ENCODE measurements at places on chromosomes 11 and 22.

DNA sequence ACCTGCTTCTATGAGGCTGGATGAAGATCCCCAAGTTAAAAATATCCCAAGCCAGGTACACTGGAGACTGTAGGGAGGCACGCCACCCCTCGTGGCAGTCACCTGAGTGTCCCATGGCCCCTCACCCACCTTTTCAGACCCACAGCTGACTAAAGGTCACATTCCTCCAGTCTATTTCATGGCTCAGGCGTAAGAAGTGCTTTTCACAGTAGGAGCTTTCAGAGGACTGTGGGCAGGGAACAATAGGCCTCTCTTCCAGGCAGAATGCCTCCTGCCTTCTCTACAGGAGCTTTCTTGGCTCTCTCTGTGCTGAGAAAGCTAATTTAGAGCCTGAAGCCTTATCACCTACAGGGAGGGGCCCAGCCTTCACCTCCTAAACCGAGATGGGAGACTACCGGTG, 73.8 kb downstream of the C11orf58 start:
- DNase-seq: no peak

- DNase-seq: no peak
Measured at GRCh38 chr11:104329078-104329665, 165.2 kb upstream of the PDGFD start.

- no peak for DNase-seq
Measured at GRCh38 chr11:109993786-109994185, 99.4 kb upstream of the ZC3H12C start.

GRCh38 chr11:45772986-45773785, 31.8 kb upstream of the SLC35C1 start:
- DNase-seq: no peak

DNA sequence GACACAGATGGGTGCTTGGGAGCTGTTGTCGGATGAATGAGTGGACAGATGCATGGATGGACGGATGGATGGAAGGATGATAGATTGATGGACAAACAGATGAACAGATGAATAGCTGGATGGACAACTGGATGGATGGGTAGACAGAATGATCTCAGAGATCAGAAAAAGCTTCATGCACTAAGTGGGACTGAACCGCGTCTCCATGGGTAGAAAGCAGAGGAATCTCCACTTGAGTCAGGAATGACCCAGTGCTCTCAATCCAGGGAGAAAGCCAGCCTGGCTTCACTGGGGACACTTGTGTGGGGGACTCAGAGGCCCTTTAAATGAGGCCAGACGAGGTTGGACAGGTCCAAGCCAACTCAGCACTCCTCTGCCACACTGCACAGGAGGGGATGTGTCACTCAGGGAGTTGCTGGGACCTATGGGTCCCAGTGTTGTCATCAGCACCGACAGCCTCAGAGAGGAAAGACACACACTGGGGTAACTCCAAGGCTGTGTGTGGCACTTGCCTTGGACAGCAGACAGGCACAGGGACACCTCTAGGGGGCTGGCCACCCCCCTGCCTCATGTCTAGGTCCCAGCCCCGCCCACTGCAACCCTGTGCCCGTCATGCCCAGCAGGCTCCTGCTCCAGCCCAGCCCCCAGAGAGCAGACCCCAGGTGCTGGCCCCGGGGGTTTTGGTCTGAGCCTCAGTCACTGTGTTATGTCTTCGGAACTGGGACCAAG, 5.6 kb downstream of the IGLL5 start:
- no peak for DNase-seq

DNA sequence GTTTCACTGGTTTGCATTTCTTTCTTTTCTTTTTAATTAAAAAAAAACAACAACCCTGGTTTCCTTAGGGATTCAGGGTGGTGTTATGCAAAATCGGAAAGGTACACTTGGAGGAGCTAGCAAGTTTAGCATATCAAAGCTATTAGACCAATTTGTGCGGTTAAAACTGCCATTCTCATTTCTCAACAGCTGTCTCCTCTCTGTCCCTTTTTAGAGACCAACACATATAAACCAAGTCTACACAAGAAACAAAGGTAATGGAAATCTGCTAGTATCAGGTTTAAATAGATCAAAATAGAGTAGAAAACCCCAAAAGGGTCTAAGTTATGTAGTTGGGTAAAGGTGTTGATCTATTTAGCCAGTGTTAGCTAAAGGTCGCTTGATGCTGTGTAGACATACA, 1.7 kb upstream of the SESN3 start:
- no peak for DNase-seq

DNA sequence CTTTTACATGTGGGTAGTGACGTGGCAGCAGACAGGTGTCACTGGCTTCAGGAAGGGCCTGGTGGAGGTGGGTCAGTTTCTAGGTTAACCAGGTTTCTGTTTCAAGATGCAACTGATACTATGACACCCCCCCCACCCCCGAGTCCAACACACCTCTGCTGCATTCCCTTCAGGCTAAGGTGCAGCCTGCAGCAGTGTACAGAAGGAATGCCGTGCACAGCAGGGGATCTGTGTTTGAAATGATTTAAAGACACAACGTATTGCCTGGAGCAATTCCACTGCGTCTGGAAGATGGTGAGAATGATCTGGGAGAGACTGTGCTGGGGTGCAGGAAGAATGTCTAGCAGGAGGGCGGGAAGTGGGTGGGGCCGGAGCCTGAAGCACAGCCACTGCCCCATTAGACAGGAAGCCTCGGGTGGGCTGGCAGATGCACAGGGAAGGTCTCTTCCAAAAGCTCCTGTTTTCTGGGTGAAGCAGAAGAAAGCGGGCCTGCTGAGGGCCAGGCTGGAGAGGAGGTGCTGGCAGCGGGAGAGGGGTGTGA, 11.9 kb upstream of the TESMIN start:
- DNase-seq: no peak

- no peak for DNase-seq
Measured at GRCh38 chr22:26314656-26315055, 114.4 kb upstream of the ASPHD2 start.

DNA sequence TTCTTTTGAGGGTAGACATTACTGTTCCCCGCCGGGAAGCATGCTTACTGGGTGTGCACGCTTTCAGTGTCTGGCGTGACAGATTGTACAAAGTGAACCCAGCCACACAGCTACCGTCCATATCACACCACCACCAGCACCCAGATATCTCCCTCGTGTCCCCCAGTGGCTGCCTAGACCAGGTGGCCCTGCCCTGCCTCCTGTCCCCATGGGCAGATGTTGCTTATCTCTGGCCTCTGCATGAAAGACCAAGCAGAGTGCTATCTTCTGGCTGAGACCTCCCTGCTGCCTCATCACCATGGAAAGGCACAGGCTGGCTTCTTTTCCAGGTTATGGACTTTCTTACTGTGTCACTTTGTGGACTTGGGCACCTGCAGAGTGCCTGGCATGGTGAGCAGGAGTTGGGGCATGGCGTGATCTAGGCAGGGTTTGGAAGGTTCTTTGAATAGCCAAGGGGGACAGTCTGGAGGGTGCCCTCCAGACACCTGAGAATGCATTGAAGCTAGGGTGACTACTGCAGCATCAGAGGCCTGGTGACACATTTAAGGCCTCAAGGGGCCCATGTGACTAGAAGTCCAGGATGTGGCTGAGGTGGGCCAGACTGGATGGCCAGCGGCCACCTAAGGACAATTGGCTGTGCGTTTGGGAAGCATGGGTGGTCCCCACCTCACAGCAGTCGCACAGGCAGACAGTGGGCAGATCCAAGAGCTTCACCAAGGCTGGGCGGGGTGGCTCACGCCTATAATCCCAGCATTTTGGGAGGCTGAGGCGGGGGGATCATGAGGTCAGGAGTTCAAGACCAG, 4.7 kb downstream of the TANGO2 start:
- DNase-seq: no peak

DNA sequence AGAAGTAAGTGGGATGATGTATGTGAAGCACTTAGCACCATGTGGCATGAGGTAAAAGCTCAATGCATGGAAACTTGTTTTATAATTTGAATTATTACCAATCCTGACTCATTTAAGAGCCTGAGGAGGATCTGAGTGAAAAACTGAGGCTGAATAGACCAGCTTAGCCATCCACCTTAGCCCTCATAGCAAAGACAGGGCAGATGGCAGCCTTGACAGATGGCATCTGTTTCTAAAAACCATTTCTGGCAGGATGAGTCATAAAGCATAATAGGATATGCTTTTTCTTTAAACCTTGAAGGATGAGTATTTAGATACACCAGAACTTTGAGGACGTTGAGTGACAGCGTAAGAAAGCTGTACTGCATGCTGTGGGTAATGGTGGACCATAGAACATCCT, 61.0 kb upstream of the NAV2 start:
- DNase-seq: no peak

GRCh38 chr11:57566005-57566904, 1.2 kb downstream of the UBE2L6 start:
- no peak for DNase-seq

- no peak for DNase-seq
Measured at GRCh38 chr11:95569207-95569606, 220.4 kb downstream of the FAM76B start.

- DNase-seq: no peak
Measured at GRCh38 chr11:93529707-93530467, 13.3 kb downstream of the SMCO4 start.

DNA sequence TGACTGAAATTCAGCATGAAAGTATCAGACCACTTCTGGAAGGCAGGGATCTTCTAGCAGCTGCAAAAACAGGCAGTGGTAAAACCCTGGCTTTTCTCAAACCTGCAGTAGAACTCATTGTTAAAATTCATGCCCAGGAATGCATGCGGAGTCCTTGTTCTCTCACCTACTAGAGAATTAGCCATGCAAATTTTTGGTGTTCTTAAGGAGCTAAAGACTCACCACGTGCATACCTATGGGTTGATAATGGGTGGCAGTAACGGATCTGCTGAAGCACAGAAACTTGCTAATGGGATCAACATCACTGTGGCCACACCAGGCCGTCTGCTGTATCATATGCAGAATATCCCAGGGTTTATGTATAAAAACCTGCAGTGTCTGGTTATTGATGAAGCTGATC, 19.1 kb downstream of the ZBTB44 start:
- no peak for DNase-seq

DNA sequence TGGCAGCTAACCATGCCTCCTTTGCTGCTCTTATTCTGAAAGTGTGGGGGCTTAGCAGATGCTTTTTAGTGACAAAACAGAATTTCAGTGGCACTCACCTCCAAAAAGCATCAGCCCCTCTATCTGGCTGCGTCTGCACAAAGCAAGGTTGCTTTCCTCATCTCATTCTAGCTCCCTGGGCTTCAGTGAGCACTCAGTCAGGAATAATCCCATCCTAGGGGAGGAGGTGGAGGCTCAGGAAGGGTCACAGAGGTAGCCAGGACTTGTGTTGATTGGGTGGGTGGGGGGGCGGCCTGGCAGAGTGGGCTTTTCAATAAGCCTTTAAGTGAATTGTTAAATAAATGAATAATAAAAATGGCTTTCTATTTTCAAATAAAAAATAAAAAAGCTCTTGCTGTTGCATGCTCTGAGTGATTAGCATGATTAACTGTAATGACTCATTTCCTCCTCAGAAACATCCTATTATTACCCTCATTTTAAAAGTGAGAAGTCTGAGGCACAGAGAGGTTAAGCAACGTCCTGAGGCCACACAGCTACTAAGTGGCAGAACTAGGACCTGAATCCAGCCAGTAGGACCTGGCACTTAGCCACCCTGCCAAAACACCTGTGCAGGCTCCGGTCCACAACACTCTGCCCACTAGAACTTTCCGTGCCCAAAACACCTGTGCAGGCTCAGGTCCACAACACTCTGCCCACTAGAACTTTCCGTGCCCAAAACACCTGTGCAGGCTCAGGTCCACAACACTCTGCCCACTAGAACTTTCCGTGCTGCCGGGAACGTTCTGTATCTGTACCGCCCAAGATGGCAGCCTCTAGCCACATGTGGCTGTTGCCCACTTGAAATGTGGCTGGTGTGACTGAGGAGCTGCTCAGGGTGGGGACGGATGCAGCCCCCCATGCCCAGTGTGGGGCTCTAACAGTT, 5.5 kb downstream of the B3GAT1 start:
- no peak for DNase-seq

- no peak for DNase-seq
Measured at GRCh38 chr11:8871171-8871775, 39.7 kb upstream of the AKIP1 start.

- no peak for DNase-seq
Measured at GRCh38 chr11:86060544-86060943, 8.3 kb downstream of the PICALM start.

DNA sequence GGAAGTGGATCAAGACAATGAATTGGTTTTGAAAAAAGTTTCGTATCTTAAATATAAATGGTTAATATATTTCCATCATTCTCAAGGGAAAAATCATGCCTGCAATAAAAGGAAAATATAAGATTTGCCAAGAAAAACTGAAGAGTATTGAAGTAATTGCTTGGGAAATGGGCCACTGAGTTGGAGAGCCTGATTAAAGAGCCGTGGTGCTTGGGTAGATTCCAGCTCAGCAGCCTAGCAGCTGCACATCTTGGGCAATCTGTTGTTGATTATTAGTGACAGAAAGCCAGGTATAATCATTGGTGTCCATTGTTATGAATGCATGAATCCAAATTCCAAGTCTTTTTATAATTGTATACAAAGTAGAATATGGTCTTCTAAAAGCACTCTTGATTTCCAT, 800.9 kb upstream of the CHORDC1 start:
- no peak for DNase-seq

DNA sequence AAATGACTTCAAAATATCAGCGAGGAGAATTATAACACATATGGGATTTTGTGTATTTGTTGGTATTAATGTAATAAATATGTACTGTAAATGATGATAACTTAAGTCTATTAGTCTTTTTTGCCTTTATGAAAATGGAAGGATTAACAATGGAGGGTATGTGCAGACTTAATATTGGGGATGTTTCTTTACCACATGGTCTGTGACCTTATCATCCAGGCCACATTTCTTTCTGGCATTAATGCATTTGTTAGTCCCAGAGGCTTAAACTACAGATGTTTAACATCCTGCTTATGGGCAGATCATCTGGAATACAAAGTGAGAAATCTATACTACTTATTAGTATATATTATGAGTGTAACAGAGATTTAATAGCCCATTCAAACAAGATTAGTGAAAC, 64.6 kb downstream of the SOX6 start:
- no peak for DNase-seq

- no peak for DNase-seq
Measured at GRCh38 chr11:130001461-130002351, 929 bp downstream of the PRDM10 start.

GRCh38 chr22:45564349-45565030, 61.8 kb downstream of the FBLN1 start:
- no peak for DNase-seq

DNA sequence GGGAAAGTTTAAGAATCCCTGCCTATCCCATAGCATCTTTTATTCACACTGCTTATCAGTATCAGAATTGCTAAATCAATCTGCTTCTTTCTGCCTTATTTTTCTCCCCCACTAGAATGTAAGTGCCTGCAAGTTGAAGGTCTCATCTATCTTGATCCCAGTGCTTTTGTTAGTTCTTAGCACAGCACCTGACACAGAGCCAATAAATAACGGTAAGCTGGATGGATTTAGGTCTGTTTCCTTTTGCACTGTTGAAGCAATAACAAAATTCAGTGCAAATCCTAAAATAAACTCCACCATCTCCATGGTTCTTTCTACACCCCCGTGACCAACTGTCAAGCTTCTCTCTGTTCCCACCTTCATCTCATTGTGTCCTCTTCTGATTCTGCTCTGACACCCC, 36.7 kb upstream of the CD44 start:
- no peak for DNase-seq

GRCh38 chr11:81219661-81220060, 1514.0 kb downstream of the FAM181B start:
- DNase-seq: no peak

GRCh38 chr11:100247704-100248103, 439.4 kb upstream of the ARHGAP42 start:
- DNase-seq: no peak

All from GM12864 (cell line).